Activated CD8-positive, alpha-beta T cell treated with anti-CD3 and anti-CD28 coated beads for 36 hours (primary cell): ENCODE measurements at places on chromosomes 16 and 17. TPM values are rescaled to one million over a fixed set of nuclear protein-coding genes. Genes with fewer than 3 reads are reported as not detected.

GRCh38 chr16:13554005-13554404 lies 365.9 kb upstream of the ERCC4 start:
- no peak overlapping the region for H3K4me3 ChIP-seq
- H3K27ac ChIP-seq: no peak overlapping the region
- H3K36me3 ChIP-seq: no peaks in the 10 kb centered on the region
- no peak for DNase-seq
- H3K27me3 ChIP-seq: peaks cover 1% of the 10 kb centered on the region

GRCh38 chr16:85464383-85465305 lies 148.5 kb upstream of the GSE1 start:
- peaks cover 12% of the 10 kb centered on the region for H3K27me3 ChIP-seq
- DNase-seq: no peak
- H3K4me1 ChIP-seq: peaks cover 5% of the 10 kb centered on the region
- no peaks in the 10 kb centered on the region for H3K36me3 ChIP-seq
- H3K4me3 ChIP-seq: no peak overlapping the region
- no peak overlapping the region for H3K27ac ChIP-seq

GRCh38 chr16:10308305-10309193 lies 77.3 kb upstream of the ATF7IP2 start:
- H3K27ac ChIP-seq: no peak overlapping the region
- DNase-seq: no peak
- H3K4me1 ChIP-seq: no peaks in the 10 kb centered on the region
- no peaks in the 10 kb centered on the region for H3K36me3 ChIP-seq

DNA sequence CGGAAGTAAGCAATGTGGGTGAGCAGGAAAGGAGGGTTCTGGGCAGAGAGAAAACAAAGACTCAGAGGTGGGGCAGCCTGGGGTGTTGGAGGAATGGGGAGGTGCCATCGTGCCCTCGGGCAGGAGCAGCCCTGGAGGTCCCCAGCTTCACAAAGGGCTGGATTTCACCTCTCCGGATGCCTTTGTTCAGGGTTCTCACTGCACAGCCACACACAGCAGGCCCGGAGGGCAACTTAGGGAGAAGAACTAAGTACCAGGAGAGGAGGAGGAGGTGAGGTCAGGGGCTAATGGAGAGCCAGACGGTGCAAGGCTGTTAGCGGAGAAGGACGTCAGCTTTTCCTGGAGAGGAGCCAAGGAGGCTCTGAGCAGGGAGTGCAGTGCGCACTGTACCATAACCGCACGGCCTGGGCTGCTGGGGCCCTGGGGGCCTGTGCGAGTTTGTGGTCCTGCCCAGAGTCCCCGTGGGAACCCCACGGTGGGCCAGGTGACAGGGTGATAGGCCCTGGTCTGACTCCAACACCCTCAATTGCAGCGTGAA lies 9.3 kb downstream of the ARRB2 start:
- DNase-seq: no peak
- peaks cover 43% of the 10 kb centered on the region for H3K36me3 ChIP-seq
- H3K4me3 ChIP-seq: no peak overlapping the region

DNA sequence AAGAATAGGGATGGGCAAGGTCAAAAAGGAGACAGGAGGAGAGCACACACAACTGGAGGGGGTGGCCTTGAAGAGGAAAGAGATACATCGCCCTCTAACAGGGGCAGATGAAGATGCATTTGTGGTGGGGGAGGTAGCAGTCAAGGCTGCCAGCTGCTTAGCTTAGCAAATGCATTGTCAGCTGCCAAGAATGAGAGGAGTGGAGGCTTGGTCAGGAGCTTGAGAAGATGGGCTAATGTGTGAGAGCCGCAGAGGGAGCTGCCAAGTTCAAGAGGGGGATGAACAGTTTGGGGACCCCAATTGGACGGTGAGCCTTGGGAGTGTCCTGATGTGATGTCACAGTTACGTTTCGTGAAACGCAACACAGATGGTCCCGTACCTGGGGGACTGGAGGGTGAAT lies 28.9 kb upstream of the GNA13 start:
- H3K4me3 ChIP-seq: no peak overlapping the region
- DNase-seq: no peak

GRCh38 chr16:85534536-85535351 lies 78.4 kb upstream of the GSE1 start:
- DNase-seq: no peak
- H3K4me3 ChIP-seq: no peak overlapping the region
- H3K36me3 ChIP-seq: no peaks in the 10 kb centered on the region
- H3K27me3 ChIP-seq: no peaks in the 10 kb centered on the region
- H3K27ac ChIP-seq: no peak overlapping the region
- no peaks in the 10 kb centered on the region for H3K4me1 ChIP-seq

GRCh38 chr17:77875051-77875780 lies 83.3 kb upstream of the TNRC6C start:
- H3K27ac ChIP-seq: no peak overlapping the region
- H3K27me3 ChIP-seq: no peaks in the 10 kb centered on the region
- peaks cover 11% of the 10 kb centered on the region for H3K36me3 ChIP-seq
- H3K4me3 ChIP-seq: no peak overlapping the region

GRCh38 chr17:44424828-44425461 lies 35.5 kb upstream of the ITGA2B start:
- peak overlapping the region; percentile 5 for H3K27ac ChIP-seq
- H3K27me3 ChIP-seq: no peaks in the 10 kb centered on the region
- DNase-seq: no peak

- no peak for DNase-seq
- H3K36me3 ChIP-seq: no peaks in the 10 kb centered on the region
- peaks cover 75% of the 10 kb centered on the region for H3K27me3 ChIP-seq
- H3K4me3 ChIP-seq: peak overlapping the region; percentile 32
Observed at GRCh38 chr17:47850373-47850691, 631 bp downstream of the SP6 start.

DNA sequence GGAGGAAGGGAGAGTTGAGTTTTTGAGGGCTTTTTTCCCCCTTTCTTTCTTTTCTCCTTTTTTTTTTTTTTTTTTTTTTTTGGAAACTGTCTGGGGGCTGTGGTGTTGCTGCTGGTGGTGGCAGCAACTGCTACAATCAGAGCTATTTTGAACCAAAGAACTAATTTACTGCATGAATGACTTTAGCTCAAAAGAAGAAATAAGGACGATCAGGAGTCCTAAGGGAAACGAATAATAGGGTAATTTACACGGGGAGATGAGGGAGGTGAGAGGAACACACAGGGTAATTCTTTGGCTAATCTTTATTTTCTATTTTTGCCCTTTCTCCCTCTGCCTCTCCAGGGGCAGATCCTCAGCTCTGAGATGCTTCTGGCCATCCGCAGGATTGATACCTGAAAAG lies 119.8 kb downstream of the TMEM132E start:
- H3K36me3 ChIP-seq: no peaks in the 10 kb centered on the region
- DNase-seq: no peak
- H3K4me1 ChIP-seq: no peaks in the 10 kb centered on the region
- H3K4me3 ChIP-seq: no peak overlapping the region
- peaks cover 12% of the 10 kb centered on the region for H3K27me3 ChIP-seq

DNA sequence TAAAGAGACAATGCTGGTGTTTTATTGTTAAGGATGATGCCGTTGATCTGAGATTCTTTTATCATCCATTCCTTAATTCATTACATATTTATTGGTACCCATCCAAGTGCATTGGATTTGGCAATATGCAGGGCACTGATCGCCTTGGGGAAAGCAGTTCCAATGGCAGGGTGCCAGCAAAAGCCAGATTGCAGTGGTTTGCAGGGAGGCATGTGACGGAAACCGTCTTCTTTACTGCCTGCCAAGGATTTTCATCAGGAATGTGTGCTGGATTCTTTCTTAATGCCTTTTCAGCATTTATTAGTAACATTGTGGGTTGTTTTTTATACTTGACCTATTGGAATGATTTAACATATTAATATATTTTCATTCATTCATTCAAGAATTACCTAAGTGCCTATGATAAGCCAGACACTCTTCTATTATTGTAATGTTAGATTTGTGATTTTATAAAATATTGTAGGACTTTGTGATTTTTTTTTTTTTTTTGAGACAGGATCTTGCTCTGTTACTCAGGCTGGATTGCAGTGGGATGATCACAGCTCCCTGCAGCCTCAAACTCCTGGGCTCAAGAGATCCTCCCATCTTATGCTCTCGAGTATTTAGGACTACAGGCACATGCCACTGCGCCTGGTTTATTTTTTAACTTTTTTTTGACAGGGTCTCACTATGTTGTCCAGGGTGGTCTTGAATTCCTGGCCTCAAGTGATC lies 93.4 kb upstream of the TNRC6A start:
- no peaks in the 10 kb centered on the region for H3K4me1 ChIP-seq
- H3K27ac ChIP-seq: no peak overlapping the region
- no peaks in the 10 kb centered on the region for H3K36me3 ChIP-seq
- no peak overlapping the region for H3K4me3 ChIP-seq

DNA sequence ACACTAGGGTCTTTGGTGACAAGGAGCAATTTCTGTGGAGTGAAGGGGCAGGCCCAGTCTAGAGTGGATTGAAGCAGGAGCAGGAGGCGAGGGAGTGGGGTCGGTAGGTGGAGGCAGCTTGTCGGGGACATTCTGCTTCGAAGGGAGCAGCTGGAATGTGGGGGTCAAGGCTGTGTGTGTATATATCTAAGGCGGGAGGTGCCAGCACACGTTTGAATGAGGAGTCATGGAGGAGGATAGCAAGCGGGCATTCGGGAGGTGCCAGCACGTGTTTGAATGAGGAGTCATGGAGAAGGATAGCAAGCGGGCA lies 17.7 kb downstream of the NT5M start:
- no peak for DNase-seq
- H3K4me3 ChIP-seq: no peak overlapping the region
- H3K36me3 ChIP-seq: no peaks in the 10 kb centered on the region

- H3K27me3 ChIP-seq: no peaks in the 10 kb centered on the region
- peaks cover 9% of the 10 kb centered on the region for H3K4me1 ChIP-seq
- peaks cover 3% of the 10 kb centered on the region for H3K36me3 ChIP-seq
- peak; percentile 3 for DNase-seq
Observed at GRCh38 chr16:69858191-69859104, 92.7 kb upstream of the CLEC18A start.

DNA sequence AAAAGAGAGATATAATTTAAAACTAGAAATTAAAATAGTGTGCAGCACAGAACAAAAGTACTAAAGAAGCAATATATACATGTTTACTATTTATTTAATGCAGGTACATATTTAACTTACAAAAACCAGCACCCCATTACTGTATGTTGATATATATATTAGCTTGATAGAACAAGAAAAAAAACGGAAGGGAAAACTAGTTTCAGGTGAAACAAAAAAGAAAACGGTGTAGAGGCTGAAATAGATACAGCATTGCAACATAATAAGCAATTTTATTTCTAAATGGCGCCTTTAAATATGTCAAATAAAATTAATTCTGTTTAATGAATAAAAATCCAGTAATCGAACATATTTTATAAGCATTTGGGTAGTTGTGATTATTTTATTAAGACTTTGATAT lies 3.9 kb downstream of the HNF1B start:
- no peak for DNase-seq
- H3K4me3 ChIP-seq: no peak overlapping the region
- H3K4me1 ChIP-seq: peaks cover 17% of the 10 kb centered on the region
- H3K36me3 ChIP-seq: no peaks in the 10 kb centered on the region
- H3K27ac ChIP-seq: no peak overlapping the region

GRCh38 chr17:81097943-81098308 lies 63.0 kb downstream of the BAIAP2 start:
- no peak overlapping the region for H3K4me3 ChIP-seq
- H3K27ac ChIP-seq: no peak overlapping the region
- H3K4me1 ChIP-seq: peaks cover 46% of the 10 kb centered on the region
- no peaks in the 10 kb centered on the region for H3K36me3 ChIP-seq
- H3K27me3 ChIP-seq: no peaks in the 10 kb centered on the region

GRCh38 chr17:69412251-69412671 lies 2.2 kb upstream of the MAP2K6 start:
- no peak overlapping the region for H3K4me3 ChIP-seq
- H3K36me3 ChIP-seq: no peaks in the 10 kb centered on the region
- H3K4me1 ChIP-seq: no peaks in the 10 kb centered on the region
- H3K27ac ChIP-seq: no peak overlapping the region
- H3K27me3 ChIP-seq: no peaks in the 10 kb centered on the region

GRCh38 chr17:76686538-76687297 lies 24.0 kb downstream of the MXRA7 start:
- no peak for DNase-seq
- no peak overlapping the region for H3K27ac ChIP-seq
- H3K27me3 ChIP-seq: no peaks in the 10 kb centered on the region
- no peaks in the 10 kb centered on the region for H3K4me1 ChIP-seq
- H3K36me3 ChIP-seq: no peaks in the 10 kb centered on the region

DNA sequence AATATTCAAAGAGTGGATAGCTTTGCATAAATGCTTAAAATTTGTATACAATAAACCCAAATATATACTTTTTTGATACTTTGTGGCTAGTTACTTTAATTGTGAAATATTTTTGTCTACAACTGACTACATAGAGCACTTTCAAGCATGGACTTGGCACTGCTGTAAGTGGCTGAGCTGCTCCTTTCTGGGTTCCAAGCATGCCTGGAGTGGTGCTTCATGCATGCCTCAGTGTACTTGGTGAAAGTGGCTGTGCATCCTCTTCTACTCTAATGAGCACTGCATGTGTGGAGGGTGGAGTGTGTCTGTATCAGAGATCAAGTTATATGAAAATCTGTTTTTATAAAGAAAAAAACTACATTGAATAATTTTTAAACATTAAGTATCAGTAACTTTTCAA lies 94.1 kb downstream of the OMG start:
- H3K27ac ChIP-seq: no peak overlapping the region
- H3K27me3 ChIP-seq: no peaks in the 10 kb centered on the region
- no peaks in the 10 kb centered on the region for H3K4me1 ChIP-seq
- DNase-seq: no peak
- H3K36me3 ChIP-seq: no peaks in the 10 kb centered on the region
- no peak overlapping the region for H3K4me3 ChIP-seq

- H3K4me1 ChIP-seq: peaks cover 33% of the 10 kb centered on the region
- H3K27ac ChIP-seq: peak overlapping the region; percentile 98
- no peaks in the 10 kb centered on the region for H3K27me3 ChIP-seq
- no peak for DNase-seq
Observed at GRCh38 chr17:59617156-59617732, 2.5 kb upstream of the CLTC start.

- DNase-seq: no peak
- H3K36me3 ChIP-seq: no peaks in the 10 kb centered on the region
- H3K27ac ChIP-seq: no peak overlapping the region
Observed at GRCh38 chr17:79054200-79054960, 20.2 kb upstream of the ENGASE start.

GRCh38 chr17:41529491-41529915 lies 1.4 kb upstream of the KRT19 start:
- peaks cover 59% of the 10 kb centered on the region for H3K27me3 ChIP-seq
- H3K27ac ChIP-seq: no peak overlapping the region
- H3K36me3 ChIP-seq: no peaks in the 10 kb centered on the region
- H3K4me1 ChIP-seq: peaks cover 3% of the 10 kb centered on the region
- no peak overlapping the region for H3K4me3 ChIP-seq

The CTF1 gene
- 0.32 TPM for total RNA-seq

The FGF11 gene
- 16.5 TPM for total RNA-seq

The EVI2A gene
- 37.0 TPM for total RNA-seq

The NDEL1 gene
- 48.1 TPM for total RNA-seq

The SLC13A2 gene
- total RNA-seq: not detected

The SUZ12 gene
- total RNA-seq: 64.2 TPM

The LRRC37A gene
- total RNA-seq: 1.8 TPM
